NCI-H446 (cell line): ENCODE measurements at places on chromosomes 4 and X.

DNA sequence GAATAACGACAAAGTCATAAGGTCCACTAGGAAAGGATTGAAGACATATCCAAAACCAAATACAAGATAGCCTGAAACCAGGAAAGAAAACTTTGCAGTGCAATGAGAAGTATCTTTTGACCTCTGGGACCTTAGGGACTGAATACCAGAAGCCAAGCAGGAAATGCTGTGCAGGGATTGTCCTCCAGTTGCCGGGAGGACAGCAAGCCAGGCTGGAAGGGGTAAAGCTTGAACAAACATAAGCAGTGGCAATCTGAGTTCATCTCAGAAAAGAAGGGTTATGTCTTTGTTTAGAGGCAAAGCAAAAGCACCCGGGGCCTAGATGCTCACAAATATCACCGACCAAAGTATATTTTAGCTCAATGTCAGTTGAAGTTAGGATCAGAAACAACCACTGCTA, 55.3 kb upstream of the VCX start:
- no peak for DNase-seq

- DNase-seq = no peak
Measured at GRCh38 chr4:4425119-4425690, 38.3 kb downstream of the NSG1 start.

DNA sequence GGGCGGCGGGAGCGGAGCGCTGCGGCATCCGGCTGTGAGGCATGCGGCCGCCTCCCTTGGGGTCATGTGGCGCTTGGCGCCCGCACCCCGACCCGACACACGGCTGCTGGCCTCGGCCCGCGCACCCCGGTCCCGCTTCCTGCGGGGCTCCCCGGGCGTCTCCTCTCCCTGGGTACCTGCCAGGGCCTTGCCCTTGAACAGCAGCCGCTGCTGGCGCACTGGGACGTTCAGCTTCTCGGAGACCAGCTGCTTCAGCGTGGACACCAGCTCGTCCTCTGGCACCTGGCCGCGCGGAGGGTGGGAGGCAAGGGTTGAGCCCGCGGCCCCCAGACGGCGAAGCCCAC, 391 bp downstream of the UBL4A start:
- DNase-seq = no peak

DNA sequence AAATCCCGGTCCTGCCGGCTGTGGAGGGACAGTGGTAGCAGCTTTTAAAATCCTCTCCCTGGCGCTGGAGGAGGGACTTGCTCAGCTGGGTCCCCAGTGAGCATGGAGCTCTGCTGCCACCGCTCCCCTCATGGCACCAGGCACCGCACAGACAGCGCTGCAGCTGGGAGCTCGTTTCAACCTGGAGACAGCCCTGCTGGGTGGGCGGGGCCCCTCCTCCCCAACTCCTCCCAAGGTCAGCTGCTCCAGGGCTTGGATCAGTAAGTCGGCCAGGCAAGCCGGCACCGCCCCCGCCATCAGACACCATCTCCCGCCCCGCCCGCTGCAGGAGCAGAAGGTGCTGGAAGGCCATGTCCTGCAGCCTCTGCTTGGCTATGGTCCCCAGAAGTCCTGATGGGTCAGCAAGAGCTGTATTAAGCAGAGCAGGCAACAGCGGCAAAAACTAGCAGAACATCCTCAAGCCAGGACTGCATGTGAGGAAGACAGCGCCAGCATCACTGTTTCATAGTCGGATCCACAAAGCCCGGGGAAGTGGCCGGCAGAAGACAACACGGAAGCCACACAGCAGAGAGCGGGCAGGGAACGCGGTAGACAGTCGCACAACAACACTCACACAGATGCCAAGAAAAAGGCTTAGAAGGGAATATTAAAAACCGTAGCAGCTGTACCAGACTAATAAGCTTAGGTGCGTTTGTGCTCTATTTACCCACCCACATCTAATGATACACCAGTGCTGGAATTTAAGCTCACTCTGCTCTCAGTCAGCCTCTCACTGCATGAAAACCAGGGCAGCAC, 16.2 kb downstream of the ZFYVE28 start:
- DNase-seq = no peak

GRCh38 chr4:115537387-115537786, 424.0 kb upstream of the NDST4 start:
- DNase-seq = no peak

- DNase-seq = peak; percentile 64
Measured at GRCh38 chr4:111399623-111400022, 745.6 kb upstream of the FAM241A start.

DNA sequence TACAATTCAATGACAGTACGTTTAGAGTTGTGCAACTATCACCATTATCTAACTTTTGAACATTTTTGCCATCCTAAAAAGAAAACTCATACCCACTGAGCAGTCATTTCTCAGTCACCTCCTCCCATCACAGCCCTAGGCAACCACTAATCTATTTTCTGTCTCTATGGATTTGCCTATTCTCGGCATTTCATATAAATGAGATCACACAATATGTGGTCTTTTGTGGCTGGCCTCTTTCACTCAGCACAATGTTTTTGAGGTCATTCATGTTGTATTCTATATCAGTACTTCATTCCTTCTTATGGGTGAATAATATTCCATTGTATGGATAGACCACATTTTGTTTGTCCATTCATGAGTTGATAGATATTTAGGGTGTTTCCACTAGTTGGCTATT, 103.0 kb downstream of the PPEF1 start:
- DNase-seq = no peak

- no peak for DNase-seq
Measured at GRCh38 chrX:18946157-18946556, 37.8 kb downstream of the PHKA2 start.

GRCh38 chrX:10555846-10556245, 64.5 kb downstream of the MID1 start:
- no peak for DNase-seq

- DNase-seq = no peak
Measured at GRCh38 chr4:47737326-47737725, 100.5 kb downstream of the CORIN start.
